ENCODE measurements at places on chromosomes 4 and X.

- no peak for DNase-seq
These were observed 275.0 kb upstream of the CTSO start for GRCh38 chr4:156228676-156229075.

GRCh38 chr4:53378171-53378482 lies 686 bp downstream of the FIP1L1 start:
- DNase-seq = no peak

DNA sequence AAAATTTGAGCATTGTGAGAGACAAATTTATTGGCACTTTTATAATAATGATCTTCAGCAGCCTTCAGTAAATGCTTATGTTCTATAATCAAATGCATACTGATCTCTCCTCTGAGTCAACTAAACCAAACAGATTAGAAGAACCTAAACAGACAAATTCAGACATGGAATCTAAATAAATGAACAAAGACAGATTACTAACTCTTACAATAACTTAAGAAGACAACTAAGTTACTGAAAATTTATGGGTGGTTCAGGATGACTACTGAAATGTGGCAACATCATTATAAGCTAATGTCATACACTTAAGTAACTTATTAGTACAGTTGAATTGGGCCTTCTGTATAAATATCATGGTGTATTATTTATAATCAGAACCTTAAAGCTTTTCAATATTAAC lies 127.3 kb downstream of the NEK1 start:
- no peak for DNase-seq

DNA sequence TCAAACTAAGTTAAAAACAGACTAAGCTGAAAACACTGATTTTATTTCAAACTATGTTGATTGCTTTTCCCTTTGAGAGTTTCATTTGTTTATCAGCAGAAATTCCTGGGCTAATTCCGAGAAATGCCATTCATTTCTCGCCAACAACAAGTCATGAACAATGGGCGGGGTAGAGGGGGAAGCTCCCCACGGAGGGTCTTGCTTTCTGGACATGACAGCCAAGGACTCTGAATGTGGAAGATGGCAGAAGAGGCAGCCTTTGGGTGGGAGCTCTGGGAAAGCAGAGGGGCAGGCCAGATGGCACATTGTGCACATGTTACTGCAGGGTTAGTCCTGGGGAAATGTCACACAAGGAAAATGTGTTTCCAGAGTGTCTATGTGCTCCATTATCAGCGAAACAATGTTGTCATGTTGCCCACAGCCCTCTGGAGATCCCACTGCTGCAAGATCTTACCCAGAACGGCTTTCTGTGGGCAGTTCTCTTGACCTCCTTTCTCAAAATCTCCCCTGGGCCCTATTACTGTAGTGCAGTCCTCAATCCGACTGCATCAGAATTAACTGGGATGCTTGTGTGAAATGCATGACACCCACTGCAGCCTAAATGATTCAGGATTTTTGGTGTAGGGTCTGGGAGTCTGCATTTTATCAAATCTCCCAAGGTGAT lies 45.0 kb downstream of the CHRDL1 start:
- DNase-seq = no peak

- DNase-seq = no peak
These were observed 169.0 kb downstream of the RAPGEF2 start for GRCh38 chr4:159271856-159272255.

- DNase-seq = no peak
These were observed 200.8 kb downstream of the MGST2 start for GRCh38 chr4:139866276-139866962.

DNA sequence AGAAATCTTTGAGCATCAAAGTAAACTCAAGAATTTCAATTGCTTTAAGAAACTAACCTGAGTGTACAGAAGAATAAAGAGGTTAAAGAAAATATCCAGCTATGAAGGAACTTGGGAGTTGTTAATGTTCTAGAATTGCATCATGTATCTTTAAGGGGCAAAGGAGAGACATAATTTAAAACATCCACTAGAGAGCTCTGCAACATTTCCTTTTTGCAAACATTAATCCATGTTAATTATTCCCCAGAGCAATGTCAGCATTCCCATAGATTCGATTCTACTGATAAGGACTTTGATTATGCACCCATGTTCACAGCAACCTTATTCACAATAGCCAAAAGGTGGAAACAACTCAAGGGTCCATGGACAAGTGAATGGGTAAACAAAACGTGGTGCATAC lies 80.2 kb upstream of the SORBS2 start:
- DNase-seq = no peak

DNA sequence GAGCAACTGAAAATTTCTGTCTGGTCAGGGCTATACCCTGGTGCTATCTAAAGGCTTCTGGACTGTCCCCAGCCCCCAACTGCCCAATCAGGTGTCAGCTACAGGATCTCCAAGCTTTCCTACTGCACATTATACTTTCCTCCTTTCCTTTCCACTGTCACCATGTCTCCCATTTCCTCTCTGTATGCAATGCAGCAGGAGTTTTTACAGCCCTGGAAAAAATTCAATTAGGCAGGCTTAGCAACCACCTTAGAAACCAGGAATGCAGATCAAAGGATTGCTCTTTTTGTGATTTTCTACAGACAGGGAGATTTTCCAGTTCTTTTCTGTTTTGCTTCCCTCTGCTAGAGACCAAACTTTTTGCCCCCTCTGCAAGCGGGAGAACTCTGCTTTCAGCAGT lies 6.0 kb upstream of the NAF1 start:
- DNase-seq = no peak

- no peak for DNase-seq
These were observed at the start of gene ZFP42 for GRCh38 chr4:187995322-187996207. Gene ZFP42 (plus strand): TSS chr4:187995771. CDS start chr4:188002808, 7,037 bp downstream.

GRCh38 chr4:113311047-113311446 lies 261.6 kb downstream of the ANK2 start:
- DNase-seq = no peak

GRCh38 chr4:39353478-39354253 lies 12.5 kb downstream of the RFC1 start:
- peak; percentile 88 for DNase-seq

- no peak for DNase-seq
These were observed 196.7 kb downstream of the MID1 start for GRCh38 chrX:10423716-10424115.

- no peak for DNase-seq
These were observed 469.7 kb upstream of the FGF16 start for GRCh38 chrX:76977452-76977851.

- no peak for DNase-seq
These were observed 527.0 kb downstream of the RAB28 start for GRCh38 chr4:12957108-12957507.

- peak; percentile 24 for DNase-seq
These were observed 96.9 kb downstream of the CLNK start for GRCh38 chr4:10587697-10588096.

DNA sequence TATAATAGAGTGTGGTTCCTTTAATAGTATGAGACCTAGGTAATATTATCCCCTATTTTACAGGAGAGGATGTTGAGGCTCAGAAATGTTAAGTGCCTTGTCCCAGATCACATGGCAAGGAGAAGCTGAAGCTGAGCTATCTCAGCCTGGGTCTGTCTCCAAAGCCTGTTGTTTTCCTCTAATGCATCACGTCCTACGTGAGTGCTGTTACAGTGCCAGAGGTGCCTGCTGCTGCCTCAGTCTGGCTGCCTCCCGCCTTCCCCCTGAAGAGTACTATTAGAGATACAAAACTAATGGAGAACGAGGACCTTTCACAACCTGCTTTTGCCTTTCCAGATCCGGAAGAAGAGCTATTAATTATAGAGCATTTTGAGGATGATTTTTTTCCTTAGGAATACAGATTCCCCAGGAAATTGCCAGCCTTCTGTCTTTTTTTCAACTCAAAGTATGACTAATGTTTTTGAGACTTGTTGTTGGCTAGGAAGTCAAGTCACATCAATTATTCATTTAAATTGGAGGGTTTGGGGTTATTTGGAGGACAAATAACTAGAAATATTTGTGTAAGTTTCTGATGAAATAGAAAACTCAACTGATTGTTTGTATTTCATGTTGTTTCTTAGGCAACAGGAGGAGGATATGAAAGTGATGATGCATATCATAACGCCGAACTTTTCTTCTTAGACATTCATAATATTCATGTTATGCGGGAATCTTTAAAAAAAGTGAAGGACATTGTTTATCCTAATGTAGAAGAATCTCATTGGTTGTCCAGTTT lies 43.9 kb upstream of the MTMR1 start:
- DNase-seq = peak; percentile 85

DNA sequence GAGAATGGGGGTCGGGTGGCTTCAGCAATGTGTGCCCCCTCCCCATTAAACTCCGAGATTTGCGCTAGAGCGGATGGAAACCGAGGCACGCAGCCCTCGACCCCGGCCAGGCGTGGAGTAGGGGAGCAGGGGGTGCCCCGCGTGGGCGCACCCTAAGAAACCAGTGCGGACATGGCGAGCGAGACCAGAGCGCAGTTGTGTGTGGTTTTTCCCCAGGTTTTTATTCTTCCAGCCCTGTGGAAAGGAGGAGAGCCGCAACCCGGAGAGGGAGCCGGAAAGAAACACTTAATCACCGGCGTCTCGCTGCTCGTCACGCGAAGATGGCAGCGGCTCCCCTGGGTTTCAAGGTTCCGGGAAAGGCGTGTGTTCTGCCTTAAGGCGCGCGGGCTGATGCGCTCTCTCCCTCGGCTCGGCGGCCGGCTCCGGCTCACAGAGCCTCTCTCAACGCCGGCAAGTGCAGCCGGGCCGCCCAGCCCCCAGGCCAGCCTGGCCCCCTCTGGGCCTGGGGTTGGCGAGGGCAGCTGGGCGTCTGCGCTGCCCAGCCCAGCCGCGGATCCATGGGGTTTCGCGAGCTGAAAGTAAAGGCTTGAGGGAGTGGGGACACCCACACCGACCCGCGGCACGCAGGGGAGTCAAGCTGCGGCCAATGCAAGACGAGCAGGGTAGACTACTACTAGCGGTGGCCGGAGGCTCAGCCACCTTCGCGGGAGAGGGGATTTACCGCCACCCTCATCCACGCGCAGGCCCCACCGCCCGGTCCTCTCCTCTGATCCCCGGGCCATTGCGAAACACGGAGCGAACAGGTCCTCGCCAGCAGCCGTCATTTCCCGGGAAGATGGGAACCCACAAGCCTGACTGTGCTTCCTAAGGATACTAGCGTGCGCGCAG lies 74.0 kb upstream of the BCOR start:
- DNase-seq = peak; percentile 50

GRCh38 chr4:133647206-133647605 lies 498.1 kb downstream of the PCDH10 start:
- DNase-seq = no peak

- no peak for DNase-seq
These were observed 1655.8 kb upstream of the TENM3 start for GRCh38 chr4:180587379-180587778.

DNA sequence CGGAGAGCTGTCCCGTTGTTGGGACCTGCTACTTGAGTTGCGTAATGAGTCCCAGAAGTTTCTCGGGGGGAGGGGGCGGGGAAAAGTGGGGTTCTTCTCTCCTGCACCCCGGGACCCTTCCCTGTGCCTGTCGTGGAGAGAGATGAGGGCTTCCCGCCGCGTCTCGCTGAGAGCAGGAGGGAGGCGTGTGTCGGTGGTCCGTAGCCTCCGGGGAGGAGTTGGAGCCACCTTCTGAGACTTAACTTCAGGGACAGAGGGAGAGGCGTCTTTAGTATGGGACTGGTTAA lies 698 bp downstream of the AFF1 start:
- DNase-seq = no peak

DNA sequence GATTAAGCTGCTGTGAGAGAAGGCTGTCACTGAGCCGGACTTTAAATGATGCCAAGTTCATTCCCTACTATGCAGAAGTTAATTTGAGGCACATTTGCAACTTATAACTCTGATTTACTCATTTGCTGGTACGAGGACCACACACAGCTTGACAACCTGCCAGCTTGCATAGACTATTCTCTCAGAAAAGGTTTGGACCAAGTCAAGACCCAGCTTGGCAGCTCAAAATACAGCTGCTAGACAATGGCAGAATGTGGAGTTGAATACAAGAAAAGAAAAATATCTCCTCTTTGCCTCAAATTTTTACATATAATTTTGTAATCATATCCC lies 338.9 kb downstream of the DHX15 start:
- no peak for DNase-seq

DNA sequence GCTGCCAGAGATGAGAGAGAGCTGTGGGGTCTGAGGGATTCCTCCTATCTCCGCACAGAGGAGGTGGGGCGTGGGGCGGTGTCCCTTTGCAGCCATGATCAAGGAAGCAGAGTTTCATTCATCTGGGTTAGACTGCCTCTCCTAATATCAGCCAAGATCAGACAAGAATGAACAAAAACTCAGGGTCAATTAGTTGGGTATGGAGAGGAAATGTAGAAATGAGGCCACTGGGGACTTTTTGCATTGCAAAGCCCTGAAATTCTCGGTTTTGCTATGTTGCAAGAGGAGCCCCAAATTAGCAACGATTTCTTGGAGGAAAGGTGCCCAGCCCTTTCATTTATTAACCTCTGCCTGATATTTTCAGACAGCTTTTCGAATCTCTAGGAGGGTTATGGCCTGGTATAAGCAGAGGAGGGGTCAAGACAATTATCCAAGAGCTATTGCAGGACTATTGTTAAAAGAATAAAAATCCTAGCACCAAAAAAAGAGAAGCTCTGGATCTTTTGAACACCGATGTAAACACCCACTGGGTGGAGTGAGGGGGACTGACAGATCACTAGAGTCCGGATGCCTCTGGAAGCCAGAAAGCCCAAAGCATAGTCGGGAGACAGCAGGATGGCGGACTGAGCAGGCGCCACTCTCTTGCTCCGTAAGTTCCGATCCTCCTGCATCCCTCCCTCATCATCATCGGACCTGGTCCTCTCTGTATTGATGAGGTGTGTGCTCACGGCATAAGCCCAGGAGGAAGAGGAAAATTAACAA lies 34.4 kb upstream of the ACSL1 start:
- DNase-seq = no peak

DNA sequence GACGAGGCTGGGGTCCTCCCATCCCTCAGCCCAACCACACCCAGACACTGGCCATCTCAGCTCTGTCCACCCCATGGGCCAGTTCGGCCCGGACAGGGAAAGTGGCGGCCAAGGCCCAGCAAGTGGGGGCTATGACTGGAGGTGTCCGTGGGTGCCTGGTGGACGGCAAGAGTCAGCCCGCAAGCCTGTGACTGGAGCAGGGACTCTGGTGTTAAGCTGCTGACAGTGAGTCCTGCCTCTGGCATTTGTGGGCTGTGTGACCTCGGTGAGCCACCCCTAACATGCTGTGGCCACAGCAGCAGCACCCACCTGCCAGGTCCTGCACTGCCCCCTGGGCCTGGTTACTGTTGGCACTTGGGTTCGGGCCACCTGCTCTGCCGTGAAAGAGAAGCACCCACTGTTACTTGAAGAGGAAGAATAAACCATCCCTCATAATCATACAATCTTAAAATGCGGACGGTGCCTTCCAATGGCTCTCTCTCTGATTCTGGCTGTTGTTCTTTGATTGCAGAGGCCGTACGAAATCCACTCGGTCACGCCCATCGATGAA lies 252.0 kb downstream of the EVC2 start:
- DNase-seq = no peak

DNA sequence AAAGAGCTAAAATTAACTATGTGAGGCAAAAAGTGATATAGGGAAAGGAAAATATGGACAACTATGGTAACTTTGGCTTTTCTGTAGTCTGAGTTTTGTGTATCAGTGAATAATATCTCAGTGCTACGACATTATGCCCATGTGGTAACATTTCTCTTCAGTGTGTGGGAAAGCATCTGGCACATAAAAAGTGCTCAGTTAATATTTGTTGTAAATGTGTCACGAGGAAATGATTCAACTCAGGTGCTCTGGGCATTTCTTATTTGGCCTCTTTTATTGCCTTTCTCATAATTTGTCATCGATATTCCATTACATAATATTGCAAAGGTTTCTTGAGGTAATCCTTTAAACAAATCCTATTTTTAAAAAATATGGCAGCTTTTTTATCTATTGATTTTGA lies 17.6 kb downstream of the OFD1 start:
- no peak for DNase-seq

All from lung microvascular endothelial cell (primary cell).